ENCODE measurements at places on chromosomes 3 and 15.
A peak's percentile ranks its signal among the peaks of the same experiment; 100 is the strongest.

- H3K4me3 ChIP-seq, result no peak overlapping the region
- no peaks in the 10 kb centered on the region for H3K36me3 ChIP-seq
- H3K27me3 ChIP-seq, result no peaks in the 10 kb centered on the region
- peaks cover 7% of the 10 kb centered on the region for H3K4me1 ChIP-seq
- DNase-seq, result no peak
Measured at GRCh38 chr3:120214176-120214575, 70.8 kb downstream of the GPR156 start.

DNA sequence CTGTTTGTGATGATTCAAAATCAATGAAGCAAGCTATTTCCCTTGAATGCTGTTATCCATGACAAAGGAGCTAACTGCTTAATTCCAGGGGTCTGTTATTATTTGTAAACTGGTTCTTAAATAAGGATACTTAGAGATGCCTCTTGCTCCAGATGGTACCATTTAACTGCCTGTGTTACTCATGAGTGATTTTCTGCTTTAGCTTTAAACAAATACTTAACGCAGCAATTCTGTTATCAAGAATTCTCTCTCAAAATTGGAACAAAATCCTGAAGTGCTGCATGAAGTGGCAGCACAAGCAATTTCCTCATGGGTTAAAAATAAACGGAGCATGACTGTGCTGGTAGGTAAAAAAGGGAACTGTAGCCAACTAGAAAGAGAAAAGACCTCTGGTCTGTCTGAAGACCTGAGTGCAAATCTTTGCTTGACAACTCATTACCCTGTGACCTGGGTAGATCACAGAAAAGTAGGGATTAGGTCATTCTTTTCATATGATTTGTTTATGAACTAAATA is 62.5 kb upstream of the GBE1 start:
- H3K4me3 ChIP-seq, result no peak overlapping the region
- no peaks in the 10 kb centered on the region for H3K27me3 ChIP-seq
- H3K27ac ChIP-seq, result no peak overlapping the region
- no peak for DNase-seq
- H3K4me1 ChIP-seq, result no peaks in the 10 kb centered on the region

DNA sequence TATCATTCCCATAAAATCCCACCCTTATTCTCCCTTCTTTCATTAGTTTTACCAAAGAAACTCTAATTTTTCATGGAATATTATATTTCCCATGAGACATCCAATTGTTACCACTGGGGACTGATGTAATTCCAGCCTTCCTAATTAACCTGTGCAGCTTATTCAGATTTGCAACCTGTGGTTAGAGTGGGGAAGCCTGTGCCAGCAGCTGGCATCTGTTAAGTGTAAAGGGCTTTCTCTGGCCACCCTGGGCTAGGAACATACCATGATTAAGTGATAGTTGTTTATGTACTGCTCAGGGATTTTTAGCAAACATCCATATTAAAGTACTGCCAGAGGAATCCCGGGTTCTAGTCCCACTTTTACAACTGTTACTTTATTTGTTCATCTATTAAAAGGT is 78.2 kb downstream of the TPRG1 start:
- H3K27ac ChIP-seq, result no peak overlapping the region
- H3K4me1 ChIP-seq, result no peaks in the 10 kb centered on the region
- H3K27me3 ChIP-seq, result no peaks in the 10 kb centered on the region
- DNase-seq, result no peak
- H3K4me3 ChIP-seq, result no peak overlapping the region

DNA sequence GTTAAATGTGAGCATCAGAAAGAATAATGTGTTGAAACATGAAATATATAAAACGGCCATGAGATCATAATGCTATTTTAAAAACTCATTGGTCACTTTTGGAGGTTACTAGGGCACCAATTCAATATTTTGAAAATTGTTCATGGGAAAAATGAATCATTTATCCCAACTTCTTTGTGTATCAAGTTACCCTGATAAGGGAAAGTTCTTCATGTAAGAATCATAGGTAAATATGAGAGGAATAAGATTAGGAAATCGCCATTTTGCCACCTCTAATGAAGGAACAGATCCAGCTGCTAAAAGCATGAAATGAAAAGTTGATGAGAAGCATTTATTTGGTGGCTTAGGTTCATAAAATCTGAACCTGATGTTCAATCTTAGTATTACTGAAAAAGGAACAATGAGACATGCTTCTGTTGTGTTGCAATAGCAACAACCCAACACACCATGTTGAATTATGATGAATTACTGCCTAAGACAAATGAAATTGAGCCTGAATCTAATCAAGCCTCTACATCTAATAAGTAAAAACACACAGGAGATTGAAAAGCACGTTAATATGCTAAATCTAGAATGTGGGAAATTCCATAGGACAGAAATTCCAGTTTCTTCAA is 32.5 kb downstream of the ABHD5 start:
- DNase-seq, result no peak
- H3K27me3 ChIP-seq, result no peaks in the 10 kb centered on the region
- peaks cover 15% of the 10 kb centered on the region for H3K36me3 ChIP-seq
- H3K4me3 ChIP-seq, result no peak overlapping the region
- H3K27ac ChIP-seq, result peak overlapping the region; percentile 61

DNA sequence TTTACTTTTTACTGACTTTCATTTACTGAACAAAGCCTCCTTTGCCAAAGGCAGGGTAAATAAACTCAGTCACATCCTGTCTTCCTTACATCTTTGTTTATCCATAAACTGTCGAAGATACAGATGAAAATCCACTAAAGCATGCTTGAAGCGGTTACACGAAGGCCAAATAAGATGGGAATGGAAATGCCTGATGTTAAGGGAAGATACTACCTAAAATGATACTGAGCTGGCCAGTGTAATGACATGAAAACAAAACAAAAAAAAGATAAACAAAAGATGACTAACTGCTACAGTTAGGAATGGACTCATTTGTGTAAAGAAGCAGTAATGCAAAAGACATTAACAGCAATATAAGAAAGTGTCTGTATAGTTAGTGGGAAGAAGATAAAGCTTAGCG is 114.7 kb upstream of the ADAMTS9 start:
- H3K36me3 ChIP-seq, result peaks cover 2% of the 10 kb centered on the region
- no peaks in the 10 kb centered on the region for H3K27me3 ChIP-seq

DNA sequence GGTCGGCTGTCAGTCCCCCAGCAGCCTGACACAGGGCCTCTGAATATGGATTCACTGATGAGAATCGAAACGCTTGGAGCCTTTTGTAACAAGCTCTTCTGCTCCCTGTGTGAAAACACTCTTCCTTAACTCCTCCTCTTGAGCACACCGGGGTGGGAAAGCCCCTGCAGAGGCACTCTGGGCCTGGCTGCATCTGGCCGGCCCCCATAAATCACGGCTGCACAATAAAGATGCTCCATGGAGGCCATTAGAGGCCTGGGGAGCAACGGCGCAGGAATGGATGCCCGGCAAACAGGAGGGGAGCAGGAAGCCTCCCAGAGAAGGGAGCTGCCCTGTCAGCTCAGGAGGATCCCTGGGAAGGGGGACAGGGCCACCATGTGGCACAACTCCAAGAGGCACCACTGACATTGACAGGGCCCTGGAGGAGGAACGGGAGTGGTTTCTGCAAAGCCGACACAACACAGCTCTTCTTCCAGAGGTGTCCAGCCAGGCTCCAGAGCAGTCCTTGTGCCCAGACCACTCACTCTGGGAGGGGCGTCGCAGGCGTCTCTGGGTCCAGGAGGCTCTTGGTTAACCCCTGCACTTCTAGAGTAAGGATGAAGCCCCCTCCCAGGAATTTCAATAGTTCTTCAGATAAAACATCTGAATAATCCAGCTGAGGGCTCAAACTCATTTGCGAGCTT is 509.3 kb upstream of the PPP2R3A start:
- no peak overlapping the region for H3K4me3 ChIP-seq
- H3K27ac ChIP-seq, result no peak overlapping the region
- peaks cover 9% of the 10 kb centered on the region for H3K27me3 ChIP-seq
- no peak for DNase-seq

Data from suprapubic skin (tissue), 4 donors.